Astrocyte of the spinal cord (primary cell): ENCODE measurements at places on chromosomes 5 and 9.

GRCh38 chr5:126416266-126416925, 6.8 kb upstream of the GRAMD2B start:
- DNase-seq, result no peak

DNA sequence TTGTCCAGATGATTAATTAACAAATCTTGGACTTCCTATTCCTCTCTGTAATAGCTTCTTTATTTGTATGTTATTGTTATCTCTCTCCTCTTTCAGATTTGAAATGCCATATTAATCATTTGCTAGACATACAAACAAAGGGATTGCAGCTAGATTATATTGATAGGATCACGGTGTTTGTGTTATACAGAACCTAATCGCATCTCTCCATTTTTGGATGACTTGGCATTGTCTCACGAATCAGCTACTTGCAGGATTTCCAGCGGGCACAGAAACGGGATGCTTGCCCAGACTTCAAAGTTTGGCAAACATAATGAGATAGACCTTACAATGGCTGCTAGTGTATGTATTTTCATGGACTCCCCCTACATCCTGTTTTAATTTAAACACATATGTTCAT, 368.1 kb downstream of the TLE4 start:
- DNase-seq, result no peak

- DNase-seq, result no peak
Observed at GRCh38 chr5:122730456-122730855, 44.4 kb upstream of the SNX2 start.

- no peak for DNase-seq
Observed at GRCh38 chr5:162752612-162753011, 684.8 kb upstream of the CCNG1 start.

DNA sequence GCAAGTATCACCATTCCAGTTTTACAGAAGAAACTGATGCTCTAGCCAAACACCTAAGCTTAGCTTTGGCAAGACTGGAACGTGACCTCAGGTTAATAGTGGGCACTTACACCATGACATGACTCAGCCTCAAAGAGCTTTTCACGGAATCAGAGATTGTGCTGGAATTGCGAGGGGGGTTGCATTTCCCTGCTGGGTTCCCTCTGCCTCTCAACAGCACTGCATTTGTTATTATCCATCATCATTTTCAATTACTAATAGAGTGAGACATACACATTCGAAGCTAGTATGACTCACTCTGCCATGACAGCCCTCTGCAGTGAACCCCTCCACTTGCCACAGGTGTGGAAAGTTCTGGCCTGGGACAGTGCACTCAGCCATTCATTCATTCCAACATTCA, 8.0 kb downstream of the SPOCK1 start:
- DNase-seq, result peak; percentile 57

- no peak for DNase-seq
Observed at GRCh38 chr9:36191290-36191645, 547 bp downstream of the CLTA start.

DNA sequence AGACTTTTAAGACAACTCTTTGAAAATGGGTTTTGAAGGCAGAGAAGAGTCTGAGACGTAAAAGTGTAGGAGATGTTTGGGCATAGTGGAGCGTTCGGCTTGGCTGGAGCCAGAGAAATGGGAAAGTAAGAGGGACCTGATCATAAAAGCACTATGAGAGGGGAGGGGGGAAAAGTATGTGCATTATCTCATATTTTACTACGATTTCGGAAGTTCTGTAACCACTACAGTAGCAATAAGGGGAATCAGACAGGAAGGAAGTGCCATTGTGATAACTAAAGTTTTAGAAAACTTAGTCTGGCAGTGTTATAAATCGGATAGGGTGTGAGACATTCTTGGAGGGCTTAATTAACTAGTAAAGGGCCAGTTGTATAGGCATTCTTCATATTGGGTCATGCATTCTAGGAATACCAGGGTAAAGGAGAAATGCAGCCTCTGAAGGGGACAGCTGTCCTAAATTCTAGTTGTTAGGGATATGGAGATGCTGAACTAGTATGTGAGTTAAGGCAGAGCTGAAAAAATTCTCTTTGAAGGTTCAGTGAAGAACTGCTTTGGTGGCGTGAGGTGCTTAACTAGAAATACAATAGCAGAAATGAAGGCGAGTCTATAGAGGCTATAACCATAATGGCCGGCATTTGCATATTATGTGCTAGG, 83.8 kb upstream of the FREM1 start:
- DNase-seq, result no peak

GRCh38 chr9:76521906-76522305, 62.9 kb downstream of the GCNT1 start:
- DNase-seq, result no peak

DNA sequence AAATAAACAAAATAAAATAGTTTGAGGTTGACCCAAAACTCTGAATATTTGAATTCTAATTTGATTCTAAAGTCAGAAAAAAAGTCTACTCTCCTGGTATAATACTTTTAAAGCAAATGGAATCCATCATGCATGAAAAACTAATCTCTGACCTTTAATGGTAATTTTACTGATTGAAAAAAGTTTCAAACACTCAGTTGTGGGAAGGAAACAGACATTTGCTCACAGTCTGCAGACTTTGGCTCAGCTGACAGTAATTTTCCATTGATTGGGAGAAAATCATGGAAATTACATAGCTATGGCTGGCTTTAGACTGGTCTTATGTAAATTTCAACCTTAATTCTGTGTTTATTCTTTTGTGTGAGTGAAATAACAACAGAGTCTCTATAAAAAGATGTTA, 574.3 kb downstream of the PDE4D start:
- DNase-seq, result no peak

DNA sequence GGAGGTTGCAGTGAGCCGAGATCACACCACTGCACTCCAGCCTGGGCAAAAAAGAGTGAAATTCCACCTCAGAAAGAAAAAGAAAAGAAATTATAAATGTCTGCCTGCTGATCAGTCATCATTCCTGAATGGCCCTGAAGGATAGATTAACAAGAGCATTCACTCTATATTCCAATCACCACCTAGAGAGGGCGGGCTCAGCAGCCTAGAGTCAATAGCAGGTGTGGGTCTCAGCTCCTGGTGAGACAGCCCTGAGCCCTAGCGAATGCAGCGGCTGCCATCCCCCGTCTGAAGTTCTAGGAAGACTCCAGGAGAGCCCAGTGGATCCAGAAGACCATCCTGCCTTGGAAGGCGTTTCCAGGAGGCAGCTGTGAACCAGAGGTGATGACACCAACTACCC, 12.0 kb downstream of the FBP1 start:
- DNase-seq, result no peak

GRCh38 chr5:179878222-179879002, 19.8 kb upstream of the MRNIP start:
- no peak for DNase-seq

DNA sequence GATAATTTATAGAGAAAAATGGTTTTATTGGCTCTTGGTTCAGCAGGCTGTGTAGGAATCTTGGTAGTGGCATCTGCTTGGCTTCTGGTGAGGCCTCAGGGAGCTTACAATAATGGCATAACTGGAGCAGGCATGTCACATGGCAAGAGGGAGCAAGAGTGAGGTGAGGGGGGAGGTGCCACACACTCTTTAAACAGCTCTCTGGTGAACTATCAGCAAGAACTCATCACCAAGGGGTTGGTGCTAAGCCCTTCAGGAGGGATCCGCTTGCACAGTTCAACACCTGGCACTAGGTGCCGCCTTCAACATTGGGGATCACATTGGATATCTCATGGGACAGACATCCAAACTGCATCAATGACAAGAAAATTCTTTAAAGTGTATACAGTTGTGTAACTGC, 10.5 kb downstream of the GPBP1 start:
- no peak for DNase-seq

GRCh38 chr9:113513111-113513510, 49.6 kb downstream of the RGS3 start:
- no peak for DNase-seq

GRCh38 chr5:27140831-27141230, 102.4 kb upstream of the CDH9 start:
- peak; percentile 51 for DNase-seq

- peak; percentile 19 for DNase-seq
Observed at GRCh38 chr5:142013734-142014521, 1.1 kb upstream of the GNPDA1 start.

GRCh38 chr5:78512435-78512834, 136.1 kb downstream of the LHFPL2 start:
- DNase-seq, result no peak

GRCh38 chr5:172503925-172504700, 49.8 kb upstream of the SH3PXD2B start:
- DNase-seq, result no peak

DNA sequence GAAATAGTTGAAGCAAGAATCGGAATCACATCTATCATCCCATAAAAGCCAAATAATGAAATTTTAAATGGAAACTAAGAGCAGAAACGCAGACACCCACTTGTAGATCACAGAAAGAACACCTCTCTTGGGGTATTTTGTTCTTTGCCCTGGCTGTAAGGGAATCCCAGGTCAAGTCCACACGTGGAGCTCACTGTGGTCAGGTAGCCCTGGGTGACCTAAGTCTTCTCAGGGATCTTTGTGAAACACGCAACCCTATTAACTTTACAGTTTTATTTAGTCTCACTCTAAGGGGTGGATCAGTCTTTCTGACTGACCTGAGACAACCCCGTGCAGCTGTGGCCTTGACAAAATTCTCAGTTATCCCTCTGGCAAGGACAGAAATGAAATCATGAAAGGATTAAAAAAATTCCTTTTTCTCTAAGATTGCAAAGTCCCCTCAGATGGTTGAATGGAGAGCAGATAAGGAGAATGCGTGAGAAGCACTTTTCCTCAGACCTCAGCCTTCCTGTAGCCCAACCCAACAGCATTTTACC, 111.6 kb downstream of the NREP start:
- no peak for DNase-seq

GRCh38 chr9:135887021-135887507, 20.3 kb downstream of the CAMSAP1 start:
- peak; percentile 40 for DNase-seq

GRCh38 chr5:2261004-2261703, 378.4 kb upstream of the IRX4 start:
- DNase-seq, result no peak

DNA sequence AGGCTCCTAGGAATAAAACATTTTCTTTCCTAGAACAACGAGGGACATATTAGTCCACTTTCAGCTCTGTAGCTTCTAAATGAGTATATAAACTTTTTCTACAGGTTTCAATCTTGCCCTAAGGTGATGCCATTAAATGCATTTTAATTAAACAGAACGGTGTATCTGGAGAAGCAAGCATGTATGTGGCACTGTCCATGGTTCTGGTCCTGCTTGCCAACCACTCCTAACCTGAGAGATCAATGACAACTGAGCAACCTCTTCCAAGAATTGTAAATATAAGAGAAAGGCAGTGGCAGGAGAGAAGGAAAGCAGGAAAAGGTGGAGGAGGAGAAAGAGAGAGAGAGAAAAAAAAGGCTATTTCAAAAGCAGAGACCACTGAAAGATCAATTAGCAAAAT, 95.6 kb upstream of the SPOCK1 start:
- DNase-seq, result peak; percentile 5

GRCh38 chr5:65156933-65157332, 324.8 kb downstream of the ADAMTS6 start:
- no peak for DNase-seq

DNA sequence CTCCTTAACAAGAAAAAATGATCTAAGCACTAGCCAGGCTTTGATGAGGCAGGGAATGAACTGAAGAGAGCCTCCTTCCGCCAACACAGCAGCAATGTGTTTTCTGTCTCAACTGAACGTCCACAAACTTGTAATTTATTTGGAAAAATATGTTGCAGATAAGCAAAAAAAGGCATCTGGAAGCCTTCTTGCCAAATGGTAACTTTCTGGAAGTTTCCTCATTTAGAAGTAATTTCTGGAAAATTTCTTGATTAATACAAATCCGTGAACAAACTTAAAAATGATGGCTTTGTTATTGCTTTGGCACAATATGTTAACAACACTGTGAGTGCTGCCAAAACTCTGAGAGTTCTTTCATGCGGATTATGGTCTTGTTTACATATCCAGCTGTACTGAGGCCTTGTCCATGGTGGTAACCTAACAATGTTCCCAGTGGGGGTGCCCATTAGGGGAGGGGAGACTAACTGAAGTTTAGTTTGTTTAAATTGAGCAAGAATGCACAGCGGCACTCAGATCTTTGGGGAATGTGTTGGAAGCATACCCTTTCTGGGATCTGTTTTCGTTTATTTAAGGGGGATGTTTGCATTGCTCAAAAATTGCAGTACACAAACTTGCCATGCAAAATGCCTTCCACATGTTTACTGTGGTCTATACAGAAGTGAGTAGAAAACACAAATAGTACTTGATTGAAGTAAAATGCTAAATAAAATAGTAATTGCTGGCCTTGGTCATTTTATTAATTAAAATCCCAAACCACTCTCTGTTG, 334.7 kb downstream of the NR2F1-AS1 start:
- DNase-seq, result peak; percentile 90
